SK-MEL-5 (cell line): ENCODE measurements at places on chromosomes 1 and 21. TPM values are rescaled to one million over a fixed set of nuclear protein-coding genes. Genes with fewer than 3 reads are reported as not detected.
A peak's percentile ranks its signal among the peaks of the same experiment; 100 is the strongest.

Gene OLFM3
- total RNA-seq: 0.11 TPM in 1 of 2 replicates, not detected in the other

- no peak for DNase-seq
These were observed 7.6 kb upstream of the INPP5B start for GRCh38 chr1:37954316-37954971.

Gene SAMSN1
- total RNA-seq: not detected in 2 replicates

DNA sequence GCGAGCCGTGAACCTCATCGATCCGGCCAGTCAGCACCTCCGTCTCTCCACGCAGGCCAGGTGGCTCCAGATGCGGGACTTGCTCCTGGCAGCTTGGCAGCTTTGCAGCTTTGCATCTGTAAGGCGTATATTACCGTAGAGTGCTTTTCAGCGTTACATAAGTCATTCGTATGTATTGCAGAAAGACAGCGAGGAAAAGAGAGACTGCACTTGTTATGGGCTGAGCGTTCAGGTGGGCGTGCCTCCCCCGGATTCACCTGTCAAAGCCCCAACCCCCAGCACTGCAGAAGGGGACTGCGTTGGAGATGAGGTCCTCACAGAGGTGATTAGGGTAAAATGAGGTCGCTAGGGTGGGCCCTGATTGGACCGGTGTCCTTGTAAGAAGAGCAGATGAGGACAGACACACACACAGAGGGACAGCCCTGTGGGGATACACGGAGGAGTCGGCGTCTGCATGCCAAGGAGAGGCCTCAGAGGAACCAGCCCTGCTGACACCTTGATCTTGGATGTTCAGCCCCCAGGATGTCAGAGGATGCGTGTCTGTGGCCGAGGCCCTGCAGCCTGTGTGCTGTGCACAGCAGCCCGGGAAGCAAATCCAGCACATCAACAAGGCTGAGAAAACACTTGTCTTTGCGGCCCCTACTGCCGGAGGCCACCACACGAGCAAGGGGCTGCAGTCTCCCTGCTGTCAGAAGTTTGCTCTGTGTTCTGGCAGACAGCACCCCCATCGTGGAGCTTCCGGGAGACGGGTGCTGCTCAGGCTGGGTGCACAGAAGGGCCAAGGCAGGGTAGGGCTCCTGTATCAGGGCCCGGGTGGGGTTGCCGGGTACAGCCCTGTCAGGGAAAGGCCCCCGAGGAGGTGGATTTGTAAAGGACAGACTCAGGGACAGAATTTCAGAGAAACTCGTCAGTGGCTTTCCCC lies 10.9 kb upstream of the AGPAT3 start:
- DNase-seq: no peak

- DNase-seq: no peak
These were observed 433 bp upstream of the DMBX1 start for GRCh38 chr1:46489169-46489637.

- DNase-seq: no peak
These were observed 128.6 kb upstream of the IVNS1ABP start for GRCh38 chr1:185445594-185445993.

Gene SLC6A17
- total RNA-seq: 5.7 and 6.9 TPM in 2 replicates

DNA sequence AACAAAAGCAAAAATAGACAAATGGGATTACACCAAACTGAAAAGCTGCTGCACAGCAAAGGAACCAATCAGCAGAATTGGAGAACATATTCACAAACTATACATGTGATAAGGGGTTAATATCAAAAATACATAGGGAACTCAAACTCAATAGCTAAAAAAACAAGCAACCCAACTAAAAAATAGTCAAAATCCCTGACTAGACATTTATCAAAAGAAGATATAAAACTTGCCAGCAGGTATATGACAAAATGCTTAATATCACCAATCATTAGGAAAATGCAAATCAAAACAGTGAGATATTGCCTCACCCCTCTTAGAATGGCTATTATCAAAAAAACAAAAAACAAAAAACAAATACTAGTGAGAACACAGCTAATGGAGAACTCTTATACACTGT lies 140.3 kb downstream of the LRRIQ3 start:
- DNase-seq: no peak

GRCh38 chr1:173173388-173173787 lies 33.7 kb downstream of the TNFSF4 start:
- DNase-seq: no peak

- DNase-seq: no peak
These were observed 4.9 kb upstream of the WNT3A start for GRCh38 chr1:228001738-228002535.

DNA sequence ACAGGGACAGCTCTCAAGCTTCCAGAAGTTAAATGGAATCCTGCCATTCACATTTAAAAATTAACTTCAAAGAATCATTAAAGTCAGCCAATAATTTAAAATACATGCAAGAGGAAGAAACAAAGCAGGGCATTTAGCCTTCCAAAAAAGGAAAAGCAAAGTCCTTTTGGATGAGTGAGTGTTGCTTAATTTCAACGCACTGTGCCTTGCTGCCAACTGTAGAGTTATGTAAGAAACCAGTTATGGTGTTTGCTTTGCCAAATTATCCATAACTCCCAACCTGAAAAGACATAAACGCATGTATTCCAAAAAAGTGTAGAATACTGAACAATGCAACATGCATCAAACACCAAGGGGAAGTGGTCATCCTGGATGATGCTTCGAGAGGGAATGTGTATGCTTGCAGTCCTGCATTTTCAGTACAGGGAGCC lies 16.1 kb upstream of the KCNE1 start:
- no peak for DNase-seq

Gene AKT3
- total RNA-seq: 29.3 and 35.7 TPM in 2 replicates

DNA sequence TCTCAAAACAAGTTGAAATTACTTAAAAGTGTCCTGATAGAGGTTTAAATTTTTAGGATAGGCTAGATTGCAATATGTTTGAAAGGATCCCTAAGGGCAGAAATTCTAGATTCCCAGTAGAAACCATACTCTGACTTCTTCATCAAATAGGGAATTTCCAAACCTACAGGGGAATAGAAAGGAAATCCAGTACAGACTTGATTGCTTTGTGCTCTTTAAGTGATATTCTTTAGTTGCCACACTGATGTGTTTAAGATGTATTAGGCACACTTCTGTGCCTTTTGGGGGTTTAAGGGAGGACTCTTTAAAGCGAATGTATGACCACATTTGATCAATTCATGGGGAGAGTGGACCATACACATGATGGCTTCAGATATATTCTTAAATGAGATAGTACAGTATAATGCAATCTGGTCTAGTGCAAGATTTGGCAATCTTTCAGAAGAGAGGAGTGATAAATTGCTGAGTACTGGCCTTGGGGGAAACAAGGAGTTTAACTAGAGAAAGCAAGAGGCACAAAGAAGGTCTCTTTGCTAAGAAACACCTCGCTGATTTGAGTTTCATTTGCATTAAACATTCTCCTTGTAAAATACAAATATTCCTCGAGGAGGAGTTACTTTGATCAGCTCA lies 268.8 kb upstream of the NR5A2 start:
- no peak for DNase-seq

DNA sequence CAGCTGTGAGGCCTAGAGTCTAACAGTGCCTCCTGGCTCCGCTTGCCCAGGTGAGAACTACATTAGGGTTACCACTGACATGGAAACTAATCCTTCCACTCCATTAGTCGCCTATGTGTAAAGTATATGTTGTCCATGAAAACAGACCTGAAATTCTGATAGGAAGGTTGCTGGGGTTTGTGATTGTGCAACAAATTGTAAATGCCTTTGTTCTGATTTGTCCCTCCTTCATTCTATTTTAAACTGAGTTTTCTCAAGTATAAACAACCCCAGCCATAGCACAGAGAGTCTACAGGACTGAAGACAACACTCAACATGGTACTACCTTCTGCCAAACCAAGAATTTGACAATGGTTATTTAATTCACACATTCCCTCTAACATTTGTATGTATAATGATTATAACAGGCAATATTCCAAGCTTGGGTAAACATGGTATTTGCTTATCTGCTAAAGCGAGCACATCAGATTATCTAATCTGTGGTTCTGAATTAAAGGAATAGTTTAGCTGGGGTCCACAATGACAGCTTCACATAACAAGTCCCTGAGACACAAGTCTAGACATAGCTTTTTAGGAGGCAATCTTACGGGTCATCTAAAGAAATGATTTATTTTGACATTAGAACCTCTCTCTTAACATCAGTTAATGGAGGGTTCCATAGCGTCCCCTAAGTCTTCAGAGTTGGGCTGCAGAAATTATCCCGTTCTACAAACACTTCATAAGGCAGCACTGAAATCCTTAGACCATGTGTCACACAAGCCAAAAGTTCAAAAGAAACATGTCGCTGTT lies 633.0 kb downstream of the SMYD3 start:
- no peak for DNase-seq

DNA sequence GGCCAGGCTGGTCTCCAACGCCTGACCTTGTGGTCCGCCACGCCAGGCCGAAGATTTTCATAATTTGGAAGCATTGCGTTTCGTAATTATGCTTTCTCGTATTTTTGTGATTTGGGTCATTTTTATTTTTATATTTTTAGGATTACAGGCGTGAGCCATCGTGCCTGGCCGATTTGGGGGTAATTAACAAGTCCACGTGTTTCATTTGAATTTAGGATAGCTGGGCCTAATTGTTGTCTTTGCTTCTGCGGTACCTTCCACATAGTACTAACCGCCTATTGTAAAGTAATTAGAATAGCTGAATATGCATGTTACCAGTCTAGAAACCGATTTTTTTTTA lies 1.0 kb downstream of the RCC1 start:
- no peak for DNase-seq

Gene TEKT2
- total RNA-seq: not detected in 2 replicates

- no peak for DNase-seq
These were observed 1.9 kb upstream of the TUT4 start for GRCh38 chr1:52554756-52555155.

- peak; percentile 10 for DNase-seq
These were observed 2.4 kb downstream of the IGSF21 start for GRCh38 chr1:18109756-18110597.

DNA sequence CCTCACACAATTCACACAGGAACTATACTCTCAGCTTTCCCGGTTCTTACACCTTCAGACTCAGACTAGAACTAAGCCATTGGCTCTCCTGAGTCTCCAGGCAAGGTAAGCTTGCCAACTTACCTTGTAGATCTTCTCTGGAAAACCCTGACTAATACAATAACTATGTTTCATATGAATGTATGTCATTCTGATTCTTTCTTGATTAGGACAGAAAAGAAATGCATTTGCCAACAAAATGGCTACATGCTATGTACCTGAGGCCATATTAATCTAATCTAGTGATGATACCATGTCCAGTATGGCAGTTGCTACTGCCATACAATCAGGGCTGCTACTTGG lies 9.8 kb upstream of the ZSWIM5 start:
- DNase-seq: no peak

- no peak for DNase-seq
These were observed 105.3 kb downstream of the RGS2 start for GRCh38 chr1:192914092-192914491.

DNA sequence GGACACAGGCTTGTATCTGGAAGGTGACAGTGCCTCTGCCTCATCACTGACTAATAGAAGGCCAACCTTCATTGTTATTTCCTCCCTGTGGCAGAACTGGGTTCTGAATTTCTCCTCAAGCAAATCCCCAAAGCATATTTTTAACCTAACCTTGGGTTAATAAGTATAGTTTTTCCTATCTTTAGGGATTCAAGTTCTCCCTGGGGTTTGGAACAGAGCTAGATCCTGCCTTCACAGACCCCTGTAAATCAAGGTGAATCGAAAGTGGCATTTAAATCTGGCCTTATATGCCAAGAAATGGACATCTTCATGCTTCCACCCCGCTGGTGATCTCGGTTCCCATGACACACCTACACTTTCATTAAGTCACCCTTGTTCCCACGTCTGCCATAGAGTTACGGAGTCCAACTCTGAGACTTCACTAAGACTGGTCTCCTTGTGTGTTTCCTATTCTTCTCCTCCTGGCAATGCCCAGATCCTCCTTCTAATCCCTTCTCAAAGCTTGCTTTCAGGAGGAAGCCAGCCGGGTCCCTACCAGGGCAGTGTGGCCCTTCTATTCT lies 4.3 kb upstream of the CHI3L2 start:
- DNase-seq: no peak

- no peak for DNase-seq
These were observed 85.8 kb upstream of the IPO9 start for GRCh38 chr1:201742955-201743805.
